ENCODE measurements at places on chromosomes 3 and 15.

- DNase-seq, result no peak
Observed at GRCh38 chr3:13824521-13825310, 55.2 kb downstream of the WNT7A start.

- no peak for DNase-seq
Observed at GRCh38 chr15:90807074-90807785, 61.2 kb upstream of the FURIN start.

DNA sequence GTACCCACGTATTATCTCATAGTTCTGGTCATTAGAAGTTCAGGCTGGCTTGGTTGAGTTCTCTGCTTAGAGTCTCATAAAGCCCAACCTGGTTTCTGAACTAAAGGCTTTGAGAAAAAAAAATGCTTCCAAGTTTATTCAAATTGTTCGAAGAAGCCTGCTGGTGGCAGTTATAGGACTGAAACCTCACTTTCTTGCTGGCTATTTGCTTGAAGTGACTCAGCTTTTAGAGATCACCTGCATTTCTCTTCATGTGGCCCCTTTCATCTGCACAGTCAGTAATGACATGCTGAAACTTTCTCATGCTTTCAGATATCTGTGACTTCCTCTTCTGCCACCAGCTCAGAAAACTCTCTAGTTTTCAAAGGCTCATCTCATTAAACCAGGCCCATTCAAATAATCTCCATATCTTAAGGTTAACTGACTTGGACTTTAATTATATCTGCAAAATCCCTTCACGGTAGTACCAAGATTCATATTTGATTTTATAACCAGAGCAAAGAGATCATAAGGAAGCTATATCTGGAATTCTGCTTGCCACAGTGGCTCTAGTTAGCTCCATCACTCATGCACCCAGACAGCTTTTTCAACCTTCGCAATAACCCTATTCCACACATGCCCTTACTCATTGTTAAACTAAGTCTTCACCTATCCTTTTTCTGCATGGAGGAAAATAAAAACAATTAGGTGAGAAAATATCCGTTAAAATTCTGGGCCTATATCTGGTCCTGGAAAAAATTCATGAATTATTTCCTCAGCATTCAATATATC is 433.8 kb upstream of the CBLB start:
- no peak for DNase-seq

DNA sequence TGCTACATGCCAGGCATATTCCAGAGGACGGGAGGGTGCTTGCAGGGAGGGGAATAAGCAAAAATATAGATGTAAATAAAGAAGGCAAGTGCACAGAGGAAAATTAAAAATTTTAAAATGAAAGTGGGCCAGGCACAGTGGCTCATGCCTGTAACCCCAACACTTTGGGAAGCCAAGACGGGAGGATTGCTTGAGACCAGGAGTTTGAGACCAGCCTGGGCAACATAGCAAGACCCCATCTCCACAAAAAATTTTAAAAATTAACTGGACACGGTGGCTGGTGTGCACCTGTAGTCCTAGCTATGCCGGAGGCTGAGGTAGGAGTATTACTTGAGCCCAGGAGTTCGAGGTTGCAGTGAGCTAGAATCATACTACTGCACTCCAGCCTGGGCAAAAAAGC is 22.4 kb downstream of the ZBTB38 start:
- no peak for DNase-seq

GRCh38 chr3:183099838-183100204 is 525 bp upstream of the MCCC1 start:
- DNase-seq, result no peak

GRCh38 chr3:106913111-106913698 is 464.0 kb upstream of the CCDC54 start:
- no peak for DNase-seq

GRCh38 chr3:62097121-62097520 is 276.2 kb downstream of the FEZF2 start:
- no peak for DNase-seq

GRCh38 chr3:172694573-172695246 is 16.2 kb downstream of the NCEH1 start:
- no peak for DNase-seq

- no peak for DNase-seq
Observed at GRCh38 chr3:184343200-184343876, 5.9 kb downstream of the FAM131A start.

- DNase-seq, result no peak
Observed at GRCh38 chr15:75230016-75230343, 28.2 kb upstream of the GOLGA6C start.

GRCh38 chr3:116087426-116087825 is 357.9 kb downstream of the LSAMP start:
- DNase-seq, result no peak

DNA sequence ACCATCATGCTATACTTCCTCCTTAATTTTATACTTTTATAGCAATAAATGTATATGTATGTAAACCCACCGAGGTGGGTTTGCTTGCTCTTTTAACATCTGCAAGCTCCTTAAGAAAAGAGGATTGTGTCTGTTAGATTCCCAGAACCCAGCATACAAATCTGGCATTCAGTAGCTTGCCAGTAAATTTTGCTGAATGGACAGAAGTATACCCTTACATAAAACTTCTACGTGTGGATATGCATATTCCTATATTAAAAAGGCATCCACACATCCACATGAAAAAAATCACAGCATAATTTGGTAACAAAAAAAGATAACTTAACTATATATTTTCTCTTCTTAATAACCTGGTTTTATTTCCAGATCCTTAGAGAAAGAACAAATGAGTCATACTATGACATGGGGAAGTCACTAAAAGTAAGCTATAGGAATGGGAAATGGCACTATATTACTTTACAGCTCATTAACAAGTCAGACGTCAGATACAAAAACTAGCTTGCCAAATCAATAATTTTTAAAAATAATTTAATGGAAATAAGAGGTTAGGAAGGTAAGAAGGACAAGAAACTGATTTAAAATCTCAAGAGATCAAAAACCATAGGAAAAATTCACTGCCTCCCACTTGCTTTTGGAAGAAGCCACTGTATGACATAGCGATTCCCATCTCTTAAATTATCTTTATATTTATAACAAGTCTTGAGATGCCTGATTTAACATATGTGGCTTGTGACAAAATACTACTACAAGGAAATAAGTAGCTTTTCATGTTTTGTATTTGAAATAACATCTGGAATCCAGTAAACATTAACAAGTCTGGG is 68.7 kb downstream of the SUMF1 start:
- no peak for DNase-seq

DNA sequence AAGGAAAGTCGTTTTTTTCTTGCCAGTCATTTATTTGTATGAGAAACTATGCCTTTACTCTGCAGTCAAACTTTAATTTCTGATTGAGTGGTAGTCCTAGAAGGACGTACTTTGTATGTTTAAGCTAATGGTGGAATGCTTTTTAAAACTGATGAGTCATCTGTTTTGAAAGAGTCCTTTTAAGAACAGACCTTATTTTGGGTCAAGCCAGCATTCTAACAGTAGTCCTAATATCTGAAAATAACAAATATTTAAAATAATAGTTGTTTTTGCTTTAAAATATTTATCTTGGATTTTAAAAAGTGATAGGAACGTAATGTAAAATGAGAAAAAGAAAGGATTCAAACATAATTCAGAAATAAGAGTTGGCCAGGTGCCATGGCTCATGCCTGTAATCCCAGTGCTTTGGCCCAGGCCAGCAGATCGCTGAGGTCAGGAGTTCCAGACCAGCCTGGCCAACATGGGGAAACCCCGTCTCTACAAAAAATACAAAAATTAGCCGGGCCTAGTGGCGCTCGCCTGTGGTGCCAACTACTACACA is 1.3 kb upstream of the LRRC58 start:
- DNase-seq, result no peak

DNA sequence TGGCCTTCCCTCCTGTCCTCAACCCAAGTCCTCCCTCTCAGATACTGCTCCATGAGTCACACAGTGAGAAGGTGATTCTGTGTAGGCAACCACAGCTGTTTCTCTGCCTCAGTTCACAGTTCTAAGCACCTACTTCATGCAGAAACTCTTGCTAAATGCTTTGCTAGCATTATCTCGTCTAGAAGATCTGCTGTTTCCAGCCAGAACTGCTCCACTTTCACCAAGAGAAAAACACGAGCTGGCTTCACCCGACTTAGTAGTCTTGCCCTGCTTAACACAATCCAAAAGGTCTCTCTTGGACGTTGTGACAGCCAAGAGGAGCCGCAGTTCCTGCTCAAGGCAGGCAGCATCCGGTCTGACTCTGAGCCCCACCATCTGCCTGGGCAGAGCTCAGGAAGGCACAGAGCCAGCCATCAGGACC is 272.1 kb downstream of the UACA start:
- DNase-seq, result no peak

DNA sequence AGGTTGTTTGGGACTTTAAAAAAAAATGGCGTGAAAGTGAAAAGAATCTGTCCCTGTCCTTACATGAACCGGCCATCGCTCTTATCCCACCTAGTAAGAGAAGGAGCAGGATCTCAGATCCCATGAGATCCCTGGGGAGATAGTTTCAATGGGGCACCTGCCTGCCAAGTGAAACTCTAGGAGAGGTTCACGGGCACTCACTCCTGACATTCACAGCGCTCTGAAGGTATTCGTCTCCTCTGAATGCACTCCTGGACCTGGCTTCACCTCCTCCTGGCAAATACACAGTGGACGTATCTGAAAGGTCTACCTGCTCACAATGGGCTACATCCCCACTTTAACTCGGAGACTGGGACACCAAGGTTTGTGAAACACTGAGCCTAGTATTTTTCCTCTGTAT is 248.7 kb upstream of the ICE2 start:
- DNase-seq, result no peak

DNA sequence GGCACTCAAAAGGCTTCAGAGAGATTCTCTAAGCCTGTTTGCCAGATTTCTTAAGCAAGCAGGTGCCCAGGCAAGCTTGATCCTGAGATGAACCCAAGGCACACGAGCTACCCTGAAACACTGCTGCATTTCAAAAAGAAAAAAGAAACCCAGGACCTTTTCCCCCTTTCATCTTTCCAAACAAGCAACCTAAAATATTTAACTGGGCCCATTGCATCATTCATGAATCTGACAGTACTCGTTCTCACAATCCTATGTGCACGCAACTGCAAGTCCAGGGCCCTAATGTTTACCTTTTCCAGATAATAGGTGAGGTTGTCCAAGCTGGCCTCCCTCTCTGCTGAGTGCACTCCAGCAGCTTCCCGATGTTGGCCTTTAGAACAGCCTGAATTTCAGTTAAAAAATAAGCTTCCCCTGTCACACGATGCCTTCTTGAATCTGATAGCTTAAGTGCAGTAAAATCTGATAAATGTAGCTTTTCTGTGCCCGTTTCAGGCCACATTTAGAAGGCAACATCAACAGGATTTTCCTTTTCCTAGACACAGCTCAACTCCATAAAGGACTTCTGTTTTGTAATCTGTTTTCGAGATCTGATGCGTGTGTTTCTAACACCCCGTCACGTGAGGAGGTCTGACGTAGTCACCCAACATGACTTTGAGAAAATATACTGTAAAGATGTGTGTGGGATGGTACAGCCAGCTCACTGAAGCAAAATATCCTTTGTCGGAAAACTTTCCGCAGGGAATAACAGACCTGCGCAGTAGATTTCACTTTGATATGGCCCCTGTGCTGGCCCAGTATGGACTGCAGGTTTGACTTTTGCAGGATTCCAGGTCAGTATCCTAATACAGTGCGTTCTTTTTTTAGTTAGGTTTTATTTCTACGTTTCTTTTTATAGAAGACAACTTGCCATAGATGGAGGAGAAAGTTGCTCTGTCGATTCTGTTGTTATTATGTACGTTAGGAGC is 55.1 kb upstream of the RASA2 start:
- no peak for DNase-seq

DNA sequence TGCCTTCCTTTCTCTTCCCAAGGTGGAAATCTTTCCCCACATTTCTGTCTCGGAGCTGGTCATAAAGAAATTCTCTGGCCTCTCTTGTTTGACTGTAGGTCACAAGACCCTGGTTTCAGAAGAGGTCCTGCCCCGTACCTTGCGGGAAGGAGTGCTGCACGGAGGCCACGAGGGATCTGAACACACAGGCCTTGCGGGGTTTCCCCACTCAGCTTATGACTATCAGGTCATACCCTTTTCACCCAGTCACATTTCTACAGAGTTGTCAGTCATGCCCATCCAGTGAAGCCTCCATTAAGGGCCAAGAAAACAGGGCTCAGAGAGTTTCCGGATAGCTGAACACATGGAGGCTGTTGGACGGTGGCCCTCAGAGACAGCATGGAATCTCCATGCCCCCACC is 54.7 kb upstream of the ATP13A3 start:
- DNase-seq, result no peak

DNA sequence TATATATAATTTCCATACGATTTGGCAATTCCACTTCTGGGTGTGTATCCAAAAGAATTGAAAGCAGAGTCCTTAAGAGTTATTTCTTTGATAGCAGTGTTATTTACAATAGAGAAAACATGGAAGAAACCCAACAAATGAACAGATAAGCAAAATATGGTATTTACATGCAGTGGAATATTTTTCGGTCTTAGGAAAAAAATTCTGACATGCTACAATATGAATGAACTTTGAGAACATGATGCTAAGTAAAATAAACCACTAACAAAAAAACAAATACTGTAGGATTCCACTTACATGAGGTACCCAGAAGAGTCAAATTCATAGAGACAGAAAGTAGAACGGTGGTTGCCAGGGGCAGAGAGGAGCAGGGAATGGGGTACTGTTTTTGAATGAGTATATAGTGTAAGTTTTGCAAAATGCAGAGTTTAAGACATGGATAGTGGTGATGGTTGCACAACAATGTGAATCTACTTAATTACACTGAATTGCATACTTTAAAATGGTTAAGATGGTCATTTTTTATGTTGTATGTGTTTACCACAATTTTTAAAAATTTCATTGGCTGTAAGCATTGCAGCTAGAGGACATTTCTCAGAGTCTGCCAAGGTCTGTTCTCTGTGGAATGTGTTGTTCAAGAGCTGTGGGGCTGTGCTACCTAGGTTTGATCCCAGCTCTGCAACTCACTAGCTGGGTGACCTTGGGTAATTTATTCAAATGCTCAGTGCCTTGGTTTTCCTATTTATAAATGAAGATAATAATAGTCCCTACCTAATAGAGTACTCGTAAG is 122.1 kb downstream of the MEX3B start:
- DNase-seq, result no peak

DNA sequence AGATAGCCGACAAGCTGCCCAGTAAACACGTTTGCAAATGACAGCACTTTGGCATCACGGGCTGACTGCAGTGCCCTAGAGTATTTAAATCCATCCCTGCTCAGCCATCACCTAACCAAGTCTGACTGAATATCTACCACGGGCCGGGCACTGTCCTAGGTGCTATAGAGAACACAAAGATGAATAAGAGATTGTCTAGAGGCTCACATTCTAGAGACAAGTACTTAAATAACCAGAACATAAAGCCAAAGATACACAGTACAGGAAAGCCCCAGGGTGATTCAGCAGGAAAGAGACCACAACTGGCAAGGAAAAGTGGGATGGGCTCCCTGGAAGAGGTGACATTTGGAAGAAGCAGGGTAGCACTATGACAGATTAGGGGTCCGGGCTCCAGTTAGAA is 103.5 kb downstream of the MYLK start:
- DNase-seq, result no peak

- no peak for DNase-seq
Observed at GRCh38 chr3:134364936-134365765, 9.1 kb downstream of the AMOTL2 start.

DNA sequence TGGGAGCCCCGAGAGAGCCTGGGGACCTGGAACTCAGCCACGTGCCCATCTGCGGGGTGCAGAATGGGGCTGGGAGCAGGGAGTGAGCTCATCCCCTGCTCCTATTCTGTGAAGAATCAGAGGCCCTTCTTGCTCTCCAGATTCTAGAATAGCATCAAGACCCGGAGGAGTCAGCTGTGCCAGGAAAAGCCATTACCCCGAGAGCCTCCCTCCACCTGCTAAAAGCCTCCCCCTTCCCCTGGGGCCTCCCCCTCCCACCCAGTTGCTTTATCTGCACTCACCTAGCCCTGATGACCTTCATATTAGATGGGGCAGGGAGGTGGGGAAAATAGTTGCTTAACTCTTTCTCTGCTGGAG is 23.1 kb downstream of the CCDC33 start:
- no peak for DNase-seq

Data from NCI-H1092 (cell line).